Aorta (tissue), 5 donors: ENCODE measurements at places on chromosomes 3 and 15.

DNA sequence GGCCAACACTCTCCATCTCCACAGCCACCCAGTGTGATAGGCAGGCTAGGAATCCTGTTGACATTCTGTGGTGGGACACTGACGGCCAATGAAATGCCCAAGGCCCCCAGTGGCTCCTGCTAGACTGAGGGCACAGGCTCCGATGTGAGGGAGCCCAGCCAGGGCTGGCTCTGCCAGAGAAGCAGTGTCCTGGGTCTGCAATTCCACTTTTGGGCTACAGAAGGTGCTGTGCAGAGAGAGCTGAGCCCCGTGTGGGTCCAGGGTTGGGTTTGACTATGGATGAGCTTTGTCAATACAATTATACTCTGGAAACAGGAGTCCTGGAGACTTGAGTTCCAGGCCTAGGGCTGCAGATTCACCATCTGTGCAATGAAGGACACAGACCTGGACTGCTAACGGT, 55.7 kb upstream of the TMEM115 start:
- no peak for DNase-seq

GRCh38 chr3:181330821-181331563, 341.5 kb upstream of the DNAJC19 start:
- DNase-seq = no peak

DNA sequence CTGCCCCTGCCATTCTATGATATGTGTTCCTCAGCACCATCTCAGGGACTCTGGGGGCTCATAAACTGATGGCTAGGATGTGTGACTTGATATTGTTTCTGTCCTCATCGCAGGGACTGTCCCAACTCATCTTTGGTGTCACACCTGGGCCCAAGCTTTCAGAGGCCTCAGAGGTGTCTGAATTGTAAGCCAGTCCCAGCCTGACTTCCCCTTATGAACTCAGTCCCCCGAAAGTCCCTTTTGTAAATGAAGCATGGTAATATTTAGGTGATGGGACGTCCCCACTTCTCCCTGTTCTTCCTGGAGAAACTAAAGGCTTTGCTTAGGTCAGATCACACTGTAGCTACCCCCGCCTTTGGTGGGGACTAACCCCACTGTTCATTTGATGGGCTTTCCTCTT, 142.4 kb upstream of the TLE3 start:
- no peak for DNase-seq

GRCh38 chr3:195883160-195883559, 25.2 kb downstream of the TNK2 start:
- no peak for DNase-seq

DNA sequence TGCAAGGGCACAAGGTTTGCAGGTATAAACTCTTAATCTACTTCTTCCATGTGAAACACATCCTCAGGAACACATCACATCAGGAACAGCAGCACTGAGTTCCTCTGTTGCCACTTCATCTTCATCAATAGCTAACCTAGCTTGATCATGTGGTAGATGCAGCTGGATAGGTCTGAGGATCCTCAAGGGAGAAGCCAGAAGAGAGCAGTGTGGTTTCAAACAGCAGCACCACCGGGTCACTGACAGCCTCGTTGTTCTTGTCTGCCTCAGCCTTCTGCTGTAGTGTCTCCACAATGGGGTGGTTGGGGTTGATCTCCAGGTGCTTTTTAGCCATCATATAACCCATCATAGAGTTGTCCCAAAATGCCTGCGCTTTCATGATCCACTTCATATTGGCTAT, 58.8 kb downstream of the ADAM10 start:
- no peak for DNase-seq

DNA sequence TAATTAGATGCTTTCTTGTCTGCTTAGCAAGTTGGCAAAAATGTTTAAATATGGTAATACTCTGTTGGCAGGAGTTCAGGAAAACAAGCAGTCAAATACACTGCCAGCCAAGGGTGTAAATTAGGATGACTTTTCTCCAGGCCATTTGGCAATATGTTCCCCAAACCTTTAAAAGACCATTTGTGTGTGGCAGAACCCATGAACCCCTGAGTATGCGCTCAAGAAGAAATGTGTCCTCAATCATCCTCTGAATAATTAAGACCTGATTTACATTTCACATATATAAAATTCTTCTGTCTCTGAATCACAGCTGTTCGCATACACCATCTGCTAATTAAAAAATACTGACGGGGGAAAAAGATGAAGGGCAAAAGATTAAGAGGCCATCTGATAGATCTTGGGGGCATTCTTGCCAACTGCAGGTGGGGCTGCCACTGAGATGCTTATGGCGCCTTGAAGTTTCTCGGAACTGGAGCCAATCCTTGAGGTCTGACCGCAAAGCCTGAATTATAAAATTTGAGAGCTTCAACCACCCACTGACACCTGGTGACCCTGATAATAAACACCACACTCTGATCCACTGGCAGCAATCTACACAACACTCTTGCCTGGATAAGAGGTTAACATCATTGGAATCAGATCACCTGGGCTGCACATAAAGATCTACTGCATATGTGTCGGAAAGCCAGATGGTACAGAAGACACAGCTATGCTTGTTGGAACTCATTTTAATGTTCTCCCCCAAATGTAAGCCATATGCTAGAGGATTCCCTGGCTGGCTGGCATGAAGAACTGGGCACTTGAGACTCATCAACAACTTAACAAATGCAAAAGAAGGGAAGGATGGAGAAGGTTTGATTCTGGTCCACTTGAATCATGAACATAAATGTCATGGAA, 190.6 kb downstream of the OSBPL10 start:
- no peak for DNase-seq

- no peak for DNase-seq
Measured at GRCh38 chr3:115549071-115549470, 74.2 kb upstream of the GAP43 start.

GRCh38 chr3:97822359-97822775, 556 bp downstream of the CRYBG3 start:
- DNase-seq = peak; percentile 74

DNA sequence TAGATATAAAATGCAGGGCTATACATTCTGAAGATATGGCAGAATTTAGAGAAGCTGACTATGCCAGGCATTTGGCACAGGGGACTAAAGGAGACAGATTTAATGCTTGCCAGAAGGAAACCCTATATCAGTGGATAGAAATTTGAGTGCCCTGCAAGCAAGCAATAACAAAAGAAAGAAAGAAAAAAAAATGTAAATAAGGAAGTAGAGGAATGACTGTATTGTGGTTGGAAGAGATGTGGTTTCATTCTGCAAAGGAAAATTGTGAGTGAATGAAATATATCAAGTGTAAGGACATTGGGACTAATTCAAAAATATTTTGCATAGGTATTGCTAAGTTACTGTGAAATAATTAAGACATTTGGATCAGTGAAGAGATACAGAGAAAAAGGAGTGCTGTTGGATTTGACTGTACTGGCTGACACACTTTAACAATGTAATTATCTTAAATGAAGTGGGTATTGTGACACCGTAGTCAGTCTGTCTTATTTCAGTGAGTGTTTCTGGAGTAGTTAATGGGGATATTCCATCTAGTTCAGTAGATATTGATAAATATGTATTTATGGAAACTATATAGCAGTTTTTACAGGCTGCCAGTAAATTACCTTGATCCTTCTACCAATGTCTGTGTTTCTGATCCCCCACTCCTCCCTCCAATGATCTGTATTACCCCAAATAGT, 418.2 kb downstream of the CNTN4 start:
- DNase-seq = no peak

- no peak for DNase-seq
Measured at GRCh38 chr3:67388738-67389137, 265.7 kb downstream of the SUCLG2 start.

GRCh38 chr3:171558188-171558696, 98.0 kb upstream of the TNIK start:
- DNase-seq = no peak

GRCh38 chr3:149393345-149394160, 16.1 kb upstream of the TM4SF1 start:
- peak; percentile 76 for DNase-seq

- no peak for DNase-seq
Measured at GRCh38 chr3:64828276-64828675, 140.5 kb upstream of the ADAMTS9 start.

DNA sequence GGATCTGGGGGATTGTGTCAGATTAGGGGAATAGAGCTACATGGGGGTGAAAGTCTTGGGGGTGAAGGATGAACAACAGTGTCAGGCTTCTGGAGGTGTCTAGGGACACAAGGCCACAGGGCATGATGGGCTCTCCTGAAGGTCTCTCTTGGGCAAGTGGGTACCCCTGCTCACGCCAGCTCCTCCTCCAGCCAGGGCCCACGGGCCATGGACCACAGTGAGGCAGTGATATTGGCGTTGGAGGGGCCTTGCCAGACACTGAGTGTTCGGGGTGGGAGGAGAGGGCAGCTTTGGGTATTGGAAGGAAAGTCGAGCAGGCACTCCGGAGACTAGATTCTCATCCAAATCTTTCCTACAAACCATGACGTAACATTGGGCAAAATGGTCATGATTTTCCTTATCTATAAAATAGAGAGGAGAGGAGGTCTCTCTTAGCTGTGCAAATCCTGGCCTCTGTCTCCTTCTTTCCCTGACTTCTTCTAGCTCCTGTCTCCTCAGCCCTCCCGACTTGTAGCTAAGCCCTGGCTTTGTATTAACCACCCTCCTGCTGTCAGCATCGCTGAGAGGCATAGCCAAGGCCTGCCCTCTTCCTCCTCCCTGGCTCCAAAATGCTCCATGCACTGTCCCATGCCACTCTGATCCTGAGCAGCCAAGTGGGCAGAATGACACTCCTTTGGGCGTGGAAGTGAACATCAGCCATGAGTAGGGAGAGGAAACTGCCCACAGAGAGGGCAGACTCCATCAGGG, 24.0 kb upstream of the SRP14 start:
- DNase-seq = no peak

- no peak for DNase-seq
Measured at GRCh38 chr3:5262507-5262906, 75.0 kb downstream of the EDEM1 start.

DNA sequence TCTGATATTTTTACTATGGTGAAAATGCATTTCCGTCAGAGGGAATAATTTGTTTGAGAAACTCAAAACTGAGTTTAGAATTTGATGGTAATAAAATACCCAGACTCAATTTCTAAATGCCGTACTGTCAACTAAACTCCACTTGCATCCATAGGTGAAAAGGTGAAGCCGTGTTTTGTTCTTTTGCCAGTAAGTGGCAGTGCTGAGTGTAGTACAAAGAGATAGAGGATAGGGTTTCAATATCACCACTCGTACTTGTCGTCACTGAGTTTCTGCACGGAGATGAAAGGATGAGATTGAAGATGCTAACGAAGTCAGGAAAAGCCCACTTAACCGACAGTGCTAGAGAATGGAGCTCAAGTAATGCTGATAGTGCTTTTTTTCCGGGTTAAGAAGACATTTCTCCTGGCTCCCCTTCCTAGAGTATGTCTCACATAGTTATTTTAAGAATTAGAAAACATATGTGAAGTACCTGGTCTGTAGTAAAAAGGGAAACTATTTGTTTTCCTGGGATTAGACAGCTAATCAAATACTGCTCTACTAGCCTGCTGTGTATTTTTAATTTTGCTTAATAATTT, 345.1 kb downstream of the IL5RA start:
- DNase-seq = no peak

- no peak for DNase-seq
Measured at GRCh38 chr3:10365791-10366190, 44.9 kb upstream of the SEC13 start.

- DNase-seq = no peak
Measured at GRCh38 chr3:44647771-44648170, 761 bp upstream of the ZNF35 start.

- DNase-seq = no peak
Measured at GRCh38 chr3:27720899-27721716, 1.0 kb downstream of the EOMES start.

DNA sequence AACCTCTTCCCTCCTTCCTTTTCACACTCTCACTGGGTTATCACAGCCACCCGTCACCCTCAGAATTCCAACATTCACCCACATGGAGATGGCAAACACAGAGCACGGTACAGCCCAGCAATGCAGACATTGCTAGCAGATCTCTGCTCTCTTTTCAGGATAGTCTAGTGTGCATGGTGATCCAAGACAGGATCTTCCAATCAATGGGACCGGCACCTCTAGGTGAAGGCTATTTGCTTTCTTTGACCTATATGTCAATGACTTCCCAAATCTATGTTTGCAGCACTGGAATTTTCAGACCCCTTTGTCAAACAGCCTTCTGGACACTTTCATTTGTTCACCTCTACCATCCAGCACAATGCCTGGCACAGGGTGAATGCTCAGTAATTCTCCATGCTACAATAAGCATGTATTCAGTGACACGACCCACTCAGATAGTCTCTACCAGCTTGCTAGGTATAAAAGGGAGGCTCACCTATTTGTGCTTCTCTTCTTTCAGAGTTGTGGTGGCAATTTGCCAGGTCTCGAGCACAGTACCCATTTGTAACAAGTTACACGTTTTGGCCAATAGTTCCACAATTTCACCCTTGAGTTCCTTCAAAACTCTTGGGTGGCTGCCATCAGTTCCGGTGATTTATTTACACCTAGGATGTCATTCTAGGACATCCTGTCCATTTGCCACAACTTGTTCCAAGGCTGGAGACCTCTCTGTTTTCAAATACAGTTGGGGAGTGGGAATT, 279.1 kb upstream of the ICE2 start:
- no peak for DNase-seq

GRCh38 chr15:38768970-38769369, 204.4 kb upstream of the RASGRP1 start:
- peak; percentile 70 for DNase-seq

- no peak for DNase-seq
Measured at GRCh38 chr3:78900426-78900825, 867.4 kb downstream of the ROBO1 start.

- no peak for DNase-seq
Measured at GRCh38 chr15:81285461-81285860, 38.5 kb downstream of the STARD5 start.

GRCh38 chr3:140950144-140950543, 8.5 kb downstream of the SLC25A36 start:
- DNase-seq = no peak

DNA sequence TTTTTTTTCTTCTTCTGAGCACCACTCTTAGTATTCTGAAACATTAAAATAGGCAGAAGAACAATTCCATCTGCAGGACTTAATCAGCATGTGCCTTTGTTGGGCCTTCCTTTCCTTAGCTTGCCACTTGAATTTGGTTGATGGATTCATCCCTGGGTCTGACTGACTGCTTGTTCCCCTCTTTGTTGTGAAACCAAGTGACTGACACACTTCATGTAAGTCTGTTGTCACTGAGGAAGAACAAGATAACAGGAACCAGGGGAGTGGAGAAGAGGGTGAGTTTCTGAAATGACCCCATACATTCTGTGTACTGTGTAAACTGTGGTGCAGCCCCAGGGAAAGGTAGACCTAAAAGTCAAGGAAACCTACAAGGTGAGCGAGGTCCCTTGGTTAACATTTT, 188.7 kb upstream of the TBC1D5 start:
- DNase-seq = no peak

DNA sequence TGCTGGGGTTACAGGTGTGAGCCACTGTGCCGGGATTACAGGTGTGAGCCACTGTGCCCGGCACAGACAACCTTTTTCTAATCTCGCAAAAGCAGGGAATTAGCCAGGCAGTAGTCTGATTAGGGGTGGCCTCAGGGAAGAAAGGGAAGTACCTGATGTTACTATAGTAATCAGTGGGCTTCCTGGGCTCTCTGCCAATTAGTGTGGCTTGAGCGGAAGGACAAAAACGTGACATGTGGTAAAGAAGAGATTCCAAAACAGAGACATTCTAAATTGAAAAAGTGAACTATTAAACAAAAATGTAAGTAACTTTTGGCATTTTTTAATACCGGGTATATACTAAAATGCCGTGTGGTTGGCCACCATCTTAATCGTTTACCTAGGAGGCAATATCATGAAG, 48.1 kb downstream of the CFAP20DC start:
- no peak for DNase-seq

GRCh38 chr3:146974001-146974400, 368.9 kb upstream of the PLSCR5 start:
- DNase-seq = no peak
